ENCODE measurements at places on chromosomes 4 and X. TPM values are rescaled to one million over a fixed set of nuclear protein-coding genes. Genes with fewer than 3 reads are reported as not detected.

The TMPRSS11A gene
- not detected for total RNA-seq

The SAGE1 gene
- not detected for total RNA-seq

The ABCG2 gene
- total RNA-seq = 5.1 TPM

The NEXMIF gene
- total RNA-seq = 0.52 TPM
